ENCODE measurements at places on chromosomes 2 and 18.

GRCh38 chr2:108189316-108189715, 50.5 kb upstream of the SULT1C3 start:
- DNase-seq, result no peak

GRCh38 chr2:222912117-222912516, 51.3 kb downstream of the ACSL3 start:
- DNase-seq, result no peak

DNA sequence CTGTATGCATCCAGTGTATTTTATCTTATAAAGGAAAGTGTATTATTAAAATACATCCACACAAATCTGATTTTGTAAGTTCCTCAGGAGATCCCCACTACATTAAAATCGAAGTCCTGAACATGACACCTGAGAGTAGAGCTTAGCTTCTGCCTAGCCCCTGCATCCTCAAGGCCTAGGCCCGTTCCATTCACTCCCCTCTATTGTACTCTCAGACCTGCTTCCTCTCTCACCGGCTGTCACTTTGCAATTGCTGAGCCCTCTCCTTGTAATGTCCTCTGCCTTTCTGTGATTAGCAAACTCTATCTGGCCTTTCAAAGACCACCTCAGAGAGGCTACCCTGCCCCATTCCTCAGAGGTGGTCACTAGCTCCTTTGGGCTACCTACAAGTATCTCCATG, 160.8 kb downstream of the FTCDNL1 start:
- no peak for DNase-seq

DNA sequence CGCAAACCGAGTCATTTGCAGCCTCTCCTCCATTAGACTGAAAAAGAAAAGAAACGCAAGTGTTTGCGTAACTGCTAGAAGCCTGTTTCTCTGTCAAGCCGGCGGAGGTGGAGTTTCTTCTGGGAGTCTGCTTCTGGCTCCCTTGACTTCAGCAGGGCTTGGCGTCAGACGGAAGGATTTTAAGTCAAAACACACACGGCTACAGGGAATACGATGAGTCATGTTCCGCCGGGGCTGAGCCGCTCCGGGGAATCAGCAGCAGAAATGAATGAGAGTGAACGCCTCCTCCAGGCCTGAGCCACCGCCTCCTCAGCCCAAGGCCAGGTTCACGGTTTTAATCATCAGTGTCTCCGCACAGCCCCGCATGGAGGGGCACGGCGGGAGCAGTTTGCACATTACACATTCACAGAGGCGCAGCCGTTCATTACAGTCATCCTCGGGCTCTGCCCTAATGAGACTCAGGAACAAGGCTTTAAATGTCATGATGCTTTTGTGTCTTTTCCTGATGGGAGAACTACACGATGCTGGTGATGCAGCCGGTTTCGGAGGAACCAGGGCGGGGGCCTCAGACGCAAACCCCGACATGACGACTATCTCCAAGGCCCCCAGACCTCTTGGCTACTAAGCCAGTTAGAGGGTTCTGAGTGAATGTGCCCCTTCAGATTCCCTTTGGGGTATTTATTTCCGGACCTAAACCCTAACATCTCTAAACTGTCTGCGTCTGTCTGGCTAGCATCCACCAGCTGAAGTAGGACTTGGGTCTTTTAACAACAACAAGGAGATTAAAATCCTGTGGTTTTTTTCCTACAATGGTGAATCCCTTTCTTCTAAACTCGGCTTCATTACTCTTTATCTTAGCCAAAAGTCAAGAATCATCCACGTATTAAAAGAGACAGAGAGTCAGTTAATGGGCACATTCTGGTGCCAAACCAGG, 11.1 kb upstream of the SCG2 start:
- no peak for DNase-seq

DNA sequence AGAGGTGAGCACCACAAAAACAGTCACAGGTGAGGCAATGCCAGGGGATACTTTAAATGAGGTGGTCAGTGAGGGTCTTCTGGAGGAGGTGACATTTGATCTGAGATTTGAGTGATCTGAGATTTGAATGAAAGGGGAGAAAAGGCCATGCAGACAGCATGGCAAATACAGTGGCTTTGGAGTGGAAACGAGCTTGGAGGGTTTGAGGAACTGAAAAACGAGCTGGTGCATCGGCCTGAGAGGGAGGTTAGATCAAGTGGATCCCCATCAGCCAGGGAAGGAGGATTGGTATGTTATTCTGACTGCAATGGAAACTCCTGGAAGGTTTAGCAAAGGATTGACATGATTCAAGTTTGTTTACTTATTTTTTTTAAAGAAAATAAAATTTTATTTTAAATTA, 245.1 kb downstream of the KCNS3 start:
- no peak for DNase-seq

Data from NCI-H524 treated with DMSO at 0.1 percent for 48 hours (cell line).